Osteocyte (in vitro differentiated cells): ENCODE measurements at places on chromosomes 4 and X. TPM values are rescaled to one million over a fixed set of nuclear protein-coding genes. Genes with fewer than 3 reads are reported as not detected.

GAB3 gene
- 0.78 and 1.1 TPM in 2 replicates for total RNA-seq

DNA sequence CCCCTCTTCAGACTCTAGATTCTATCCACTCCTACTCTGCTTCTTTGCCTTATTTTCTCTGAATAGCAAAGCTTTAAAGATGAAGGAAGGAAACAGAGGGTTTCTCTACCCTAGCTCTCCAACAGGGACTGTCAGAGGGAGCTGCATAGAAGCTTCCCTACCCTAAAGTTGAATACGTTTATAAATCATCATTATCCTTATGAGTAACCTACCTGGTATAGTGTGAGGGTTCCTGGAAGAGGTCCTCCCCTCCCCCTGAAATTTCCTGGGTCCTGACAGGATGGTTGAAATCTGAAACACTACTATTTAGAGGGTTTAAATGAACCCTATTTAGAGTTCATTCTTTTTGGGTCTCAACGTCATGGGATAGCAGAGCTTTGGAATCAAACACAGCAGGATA is 187.0 kb upstream of the RBPJ start:
- no peak overlapping the region for H3K4me3 ChIP-seq
- H3K4me1 ChIP-seq: peaks cover 6% of the 10 kb centered on the region
- H3K27ac ChIP-seq: no peak overlapping the region
- H3K27me3 ChIP-seq: no peaks in the 10 kb centered on the region

DNA sequence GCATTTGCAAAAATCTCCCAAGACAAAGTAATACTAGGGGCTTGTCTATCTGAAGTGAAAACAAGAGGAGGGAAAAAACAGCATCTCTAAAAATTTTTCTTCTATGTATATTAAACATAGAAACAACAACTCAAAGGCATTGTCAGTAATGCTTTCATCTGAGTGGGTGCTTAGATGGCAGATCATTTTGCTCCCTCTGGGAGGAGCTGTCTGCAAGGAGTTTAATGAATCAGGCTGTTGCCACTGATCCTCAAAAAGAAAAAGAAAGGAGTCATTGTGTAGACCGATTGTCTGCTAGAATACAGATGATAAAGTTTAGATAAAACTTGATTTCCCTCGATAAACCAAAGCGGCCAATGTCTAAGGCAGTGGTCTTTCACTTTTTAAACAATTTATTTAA is 49.7 kb upstream of the KLHL8 start:
- H3K4me3 ChIP-seq: no peak overlapping the region
- no peaks in the 10 kb centered on the region for H3K36me3 ChIP-seq
- DNase-seq: no peak
- H3K27me3 ChIP-seq: peaks cover 48% of the 10 kb centered on the region
- H3K4me1 ChIP-seq: no peaks in the 10 kb centered on the region

HTRA3 gene
- 0.16 and 0.37 TPM in 2 replicates for total RNA-seq

GRCh38 chrX:135302269-135302873 is 6.9 kb upstream of the ETDC start:
- no peak for DNase-seq
- H3K4me1 ChIP-seq: no peaks in the 10 kb centered on the region
- no peak overlapping the region for H3K4me3 ChIP-seq
- H3K27ac ChIP-seq: no peak overlapping the region

GRCh38 chr4:78293821-78294301 is 236.7 kb downstream of the FRAS1 start:
- no peaks in the 10 kb centered on the region for H3K27me3 ChIP-seq
- H3K4me1 ChIP-seq: peaks cover 18% of the 10 kb centered on the region
- DNase-seq: no peak

DNA sequence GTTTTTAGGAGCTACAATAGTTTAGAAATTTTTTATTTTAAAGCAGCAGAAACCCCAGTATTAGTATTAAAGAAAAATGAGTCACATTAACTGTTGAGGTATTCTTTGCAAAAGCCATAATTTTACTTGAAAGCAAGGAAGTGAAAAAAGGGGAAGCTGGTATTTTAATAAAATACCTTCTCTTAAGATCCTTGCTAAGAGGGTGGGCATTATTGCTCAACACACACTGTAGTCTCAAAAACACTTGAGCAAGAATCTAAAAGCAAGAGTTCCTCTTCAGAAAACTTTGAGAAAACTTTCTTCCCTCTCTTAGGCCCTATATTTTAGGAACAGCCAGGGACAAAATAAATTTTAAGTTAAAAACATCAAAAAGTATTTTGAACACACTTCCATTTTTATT is 259.4 kb upstream of the DIAPH2 start:
- H3K27me3 ChIP-seq: no peaks in the 10 kb centered on the region
- no peak overlapping the region for H3K27ac ChIP-seq
- DNase-seq: no peak
- H3K4me3 ChIP-seq: no peak overlapping the region
- H3K4me1 ChIP-seq: peaks cover 21% of the 10 kb centered on the region
- no peaks in the 10 kb centered on the region for H3K36me3 ChIP-seq

SYNPO2 gene
- total RNA-seq: 3.2 and 4.1 TPM in 2 replicates
